Amygdala (tissue), 56 donors: ENCODE measurements at places on chromosomes 13 and 19.

DNA sequence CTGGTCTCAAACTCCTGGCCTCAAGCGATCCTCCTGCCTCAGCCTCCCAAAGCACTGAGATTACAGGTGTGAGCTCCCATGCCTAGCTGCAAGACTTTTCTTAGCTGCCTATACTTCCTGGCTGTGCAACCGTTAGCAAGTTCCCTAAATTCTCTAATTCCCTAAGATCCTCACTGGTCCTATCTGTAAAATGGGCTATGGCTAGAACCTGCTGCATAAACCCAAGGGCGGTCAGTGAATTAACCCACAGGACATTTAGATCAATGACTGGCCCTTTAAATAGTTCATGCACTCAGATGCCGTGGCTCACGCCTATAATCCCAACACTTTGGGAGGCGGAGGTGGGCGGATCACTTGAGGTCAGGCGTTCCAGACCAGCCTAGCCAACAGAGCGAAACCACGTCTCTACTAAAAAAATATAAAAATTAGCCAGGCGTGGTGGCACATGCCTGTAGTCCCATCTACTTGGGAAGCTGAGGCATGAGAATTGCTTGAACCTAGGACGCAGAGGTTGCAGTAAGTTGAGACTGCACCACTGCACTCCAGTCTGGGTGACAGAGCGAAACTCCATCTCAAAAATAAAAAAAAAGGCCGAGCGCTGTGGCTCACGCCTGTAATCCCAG lies 4.1 kb upstream of the C19orf53 start:
- no peak for DNase-seq

- no peak for DNase-seq
Observed at GRCh38 chr13:113646921-113647340, 11.1 kb downstream of the ATP4B start.

GRCh38 chr13:109761695-109762094 lies 24.7 kb downstream of the IRS2 start:
- DNase-seq: no peak

GRCh38 chr19:44890366-44891015 lies 563 bp upstream of the TOMM40 start:
- peak; percentile 100 for DNase-seq

DNA sequence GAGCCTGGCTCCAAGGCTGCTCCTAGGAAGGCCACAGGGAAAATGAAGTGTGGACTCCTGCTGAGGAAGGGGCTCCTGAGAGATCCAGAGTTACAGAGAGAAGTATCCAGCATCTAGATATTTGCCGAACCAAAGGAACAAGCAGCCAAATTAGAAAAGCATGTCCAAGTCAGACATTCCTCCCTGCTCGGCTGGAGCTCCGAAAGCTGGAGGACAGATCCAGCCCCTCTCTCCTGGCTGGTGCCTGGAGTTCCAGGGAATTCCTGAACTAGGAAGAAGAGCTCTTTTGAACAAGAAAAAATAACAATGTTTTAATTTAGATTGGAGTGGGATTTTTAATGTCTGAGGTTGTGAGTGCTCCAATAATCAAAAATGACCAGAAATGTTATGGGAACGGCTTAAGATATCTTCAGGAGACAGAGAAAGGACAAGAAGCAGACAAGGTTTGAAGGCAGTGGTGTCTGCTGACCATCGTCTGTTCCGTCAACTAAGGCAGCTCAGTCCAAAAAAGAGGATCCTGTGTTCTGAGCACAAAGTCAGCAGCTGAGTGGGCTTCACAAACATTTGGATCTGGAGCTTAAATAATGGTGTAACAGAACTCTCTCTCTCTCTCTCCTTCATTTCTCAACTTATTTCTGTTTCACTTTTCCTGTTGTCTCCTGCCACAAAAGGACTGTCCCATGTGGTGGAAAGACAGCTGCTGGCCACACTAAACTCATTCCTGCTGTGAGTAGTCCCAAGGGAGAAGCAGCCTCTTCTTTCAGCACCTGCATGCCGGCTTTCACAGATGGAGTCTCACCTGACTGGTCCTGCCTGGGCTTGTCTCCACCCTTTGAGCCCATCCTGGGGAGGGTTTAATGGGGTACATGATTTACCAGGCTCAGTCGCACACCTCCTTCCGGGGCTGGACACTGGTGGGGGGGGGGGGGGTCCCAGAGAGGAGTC lies 31.5 kb upstream of the IRS2 start:
- DNase-seq: no peak

GRCh38 chr13:72983085-72983768 lies 75.6 kb upstream of the KLF5 start:
- DNase-seq: no peak

- DNase-seq: no peak
Observed at GRCh38 chr19:52941941-52942385, 18.7 kb upstream of the ZNF888 start.

- no peak for DNase-seq
Observed at GRCh38 chr13:39044536-39044935, 6.3 kb downstream of the NHLRC3 start.

DNA sequence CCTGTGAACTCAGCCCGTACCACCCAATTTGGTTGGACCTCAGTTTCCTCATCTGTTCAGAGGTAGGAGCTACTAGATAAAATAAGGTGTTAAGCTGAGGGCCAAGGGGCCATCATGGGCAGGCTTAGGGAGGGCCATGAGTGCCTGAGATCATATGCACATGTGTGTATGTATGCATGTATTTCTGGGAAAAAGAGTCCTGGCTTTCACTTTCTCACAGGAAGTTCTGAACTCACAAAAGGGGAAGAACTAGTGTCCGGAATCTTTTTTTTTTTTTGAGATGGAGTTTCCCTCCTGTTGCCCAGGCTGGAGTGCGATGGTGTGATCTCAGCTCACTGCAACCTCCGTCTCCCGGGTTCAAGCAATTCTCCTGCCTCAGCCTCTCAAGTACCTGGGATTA lies 18.9 kb downstream of the TGFB1 start:
- no peak for DNase-seq

GRCh38 chr13:95002126-95002525 lies 289.8 kb upstream of the SOX21 start:
- no peak for DNase-seq

DNA sequence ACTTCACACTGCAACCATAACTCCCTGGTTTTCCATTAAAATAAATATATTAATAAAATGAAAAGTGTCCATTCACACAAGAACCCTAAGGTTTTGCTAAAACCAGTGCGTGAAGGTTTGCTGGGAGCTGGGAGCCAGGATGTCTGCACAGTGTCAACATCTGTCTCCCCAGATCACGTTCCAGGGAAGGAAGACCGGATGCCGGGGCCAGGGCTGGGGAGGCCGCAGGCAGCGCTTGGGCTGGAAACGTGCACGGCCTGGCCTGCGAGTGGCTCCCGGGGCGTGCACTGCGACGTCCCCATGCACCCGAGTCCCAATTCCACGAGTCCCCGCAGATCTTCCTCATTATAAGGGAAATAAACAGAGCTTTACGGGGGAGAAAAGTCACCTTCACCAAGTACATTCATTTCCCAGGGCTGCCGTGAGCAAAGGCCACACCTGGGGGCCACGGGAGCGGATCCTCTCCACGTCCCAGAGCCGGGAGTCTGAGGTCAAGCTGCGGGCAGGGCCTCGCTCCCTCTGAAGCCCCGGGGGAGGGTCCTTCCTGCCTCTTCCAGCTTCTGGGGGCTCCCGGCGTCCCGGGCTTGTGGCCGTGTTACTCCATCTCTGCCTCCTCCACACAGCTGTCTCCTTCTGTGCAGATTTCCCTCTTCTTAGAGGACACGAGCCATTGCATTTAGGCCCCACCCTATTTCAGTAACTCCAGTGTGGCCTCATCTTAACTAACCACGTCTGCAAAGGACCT lies 12.8 kb downstream of the SHC2 start:
- no peak for DNase-seq
